ENCODE measurements at places on chromosomes 5 and 9. TPM values are rescaled to one million over a fixed set of nuclear protein-coding genes. Genes with fewer than 3 reads are reported as not detected.

C1QTNF3 gene
- total RNA-seq = 0.79 TPM

MSMP gene
- 0.31 TPM for total RNA-seq

SPATA31D3 gene
- total RNA-seq = not detected

KIAA0825 gene
- total RNA-seq = 4.1 TPM

CRB2 gene
- total RNA-seq = not detected

LCP2 gene
- total RNA-seq = not detected

NMUR2 gene
- not detected for total RNA-seq

ROR2 gene
- 0.13 TPM for total RNA-seq

SHC3 gene
- 9.2 TPM for total RNA-seq

MGAT4B gene
- 210 TPM for total RNA-seq

RBM22 gene
- total RNA-seq = 17.7 TPM

PPIC gene
- total RNA-seq = 59.2 TPM

REEP2 gene
- total RNA-seq = 6.8 TPM

ZCCHC9 gene
- total RNA-seq = 20.3 TPM

PCDHB11 gene
- total RNA-seq = 0.44 TPM

TMC1 gene
- 0.93 TPM for total RNA-seq

SAXO1 gene
- under 0.01 TPM for total RNA-seq

Data from aortic smooth muscle cell (primary cell).